ENCODE measurements at places on chromosomes 5 and 9. TPM values are rescaled to one million over a fixed set of nuclear protein-coding genes. Genes with fewer than 3 reads are reported as not detected.

Gene PTCH1
- total RNA-seq: 24.6 TPM

Gene GALNT12
- 9.3 TPM for total RNA-seq

Gene TMEM171
- total RNA-seq: not detected

GRCh38 chr9:89377411-89377810 lies 59.1 kb downstream of the SECISBP2 start:
- no peak for DNase-seq

Measured in uterus (tissue), 4 donors.